ENCODE measurements at places on chromosomes 5 and 9.

DNA sequence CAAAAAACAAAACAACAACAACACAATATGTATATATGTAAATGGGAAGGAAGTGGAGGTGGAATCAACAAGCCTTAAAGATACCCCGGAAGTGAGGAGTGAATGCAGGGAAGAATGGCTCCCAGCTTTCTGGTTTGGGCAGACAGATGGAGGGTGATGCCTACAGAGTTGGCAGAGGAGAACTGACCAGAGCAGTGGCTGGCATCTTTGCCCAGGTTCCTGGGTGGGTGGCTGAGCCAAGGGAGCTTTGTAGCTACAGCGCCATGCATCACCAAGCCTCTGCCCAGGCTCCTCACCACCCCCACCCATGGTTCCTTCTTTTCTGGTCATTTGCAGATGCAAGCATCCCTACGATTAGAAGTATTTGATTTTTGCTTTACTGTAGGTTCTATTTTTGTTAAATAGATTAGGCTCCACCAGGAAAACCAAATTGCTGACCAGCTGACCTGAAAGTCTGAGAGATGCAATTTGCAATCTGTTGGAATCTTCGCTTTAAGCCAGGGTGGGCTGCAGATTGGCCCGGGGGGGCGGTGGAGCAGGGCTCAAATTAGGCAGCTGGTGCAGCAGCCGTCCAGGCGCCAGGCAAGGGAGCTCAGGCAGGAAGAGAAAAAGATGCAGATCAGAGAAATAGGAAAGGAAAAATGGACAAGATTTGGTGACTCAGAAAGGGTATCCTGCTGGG is 163.3 kb upstream of the TBC1D2 start:
- no peak for DNase-seq

DNA sequence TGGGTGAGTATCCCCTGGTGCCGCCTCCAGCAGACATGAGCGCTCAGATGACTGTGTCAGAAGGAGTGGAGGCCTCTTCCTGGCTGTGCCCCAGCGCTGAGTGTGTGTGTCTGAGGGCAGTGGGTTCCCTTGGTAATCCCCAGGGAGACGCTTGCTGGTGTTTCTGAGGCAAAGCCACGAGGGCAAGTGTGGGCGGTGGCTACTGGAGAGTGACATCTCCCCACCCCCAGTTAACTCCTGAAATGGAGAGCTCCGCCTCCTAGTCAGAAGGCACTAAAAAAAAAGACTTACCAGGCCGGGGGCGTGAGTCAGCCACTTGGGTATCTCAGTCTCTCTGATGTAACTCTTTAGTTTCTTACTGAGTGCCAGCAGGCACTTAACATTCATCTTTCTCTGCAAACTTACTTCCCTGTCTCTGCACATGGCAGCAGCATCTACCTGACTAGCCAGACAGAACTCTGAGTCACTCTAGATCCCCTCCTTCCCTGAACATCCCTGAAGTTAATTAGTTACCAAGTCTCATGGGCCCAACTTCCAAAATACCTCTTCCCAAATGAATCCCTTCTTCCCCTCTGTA is 19.3 kb downstream of the ORM2 start:
- DNase-seq, result peak; percentile 99

DNA sequence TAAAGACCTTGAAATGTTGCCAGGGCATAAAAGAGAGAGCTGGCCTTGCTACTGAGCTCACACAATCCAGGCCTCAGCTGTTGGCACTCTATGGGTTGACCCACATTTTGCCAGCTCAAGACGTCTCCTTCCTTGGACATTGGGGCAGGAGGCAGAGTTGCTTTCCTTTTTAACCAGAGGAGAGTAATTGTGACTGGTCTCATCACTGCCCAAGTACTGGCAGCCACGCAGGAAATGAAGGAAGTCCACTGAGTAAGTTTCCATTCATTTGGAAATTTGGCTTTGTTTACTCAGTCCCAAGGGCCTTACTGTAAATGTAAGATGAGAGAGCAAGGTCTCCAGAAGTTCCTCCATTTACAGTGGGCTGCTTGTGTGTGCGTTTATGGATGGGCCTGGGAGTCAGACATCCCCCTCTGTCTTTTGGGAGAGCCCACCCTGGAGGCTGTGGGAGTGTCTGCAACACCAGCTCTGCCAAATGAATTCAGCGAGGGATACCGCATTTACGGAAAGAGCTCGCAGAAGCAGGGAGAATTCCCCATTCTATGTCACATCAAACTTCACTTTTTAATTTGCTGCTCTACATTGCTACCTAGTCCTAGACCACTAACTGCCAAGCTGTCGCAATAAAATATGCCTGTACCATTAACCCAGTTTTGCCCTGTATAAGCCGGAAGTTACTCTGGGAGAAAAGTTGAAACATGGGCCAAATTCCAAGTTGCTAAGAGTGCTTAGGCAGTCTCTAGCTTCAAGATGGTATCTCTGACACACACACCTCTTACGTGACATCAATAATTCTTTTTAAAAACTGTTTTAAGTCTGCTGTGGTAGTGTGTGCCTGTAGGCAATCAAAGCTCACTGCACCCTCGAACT is 24.5 kb upstream of the PDZD2 start:
- DNase-seq, result no peak

DNA sequence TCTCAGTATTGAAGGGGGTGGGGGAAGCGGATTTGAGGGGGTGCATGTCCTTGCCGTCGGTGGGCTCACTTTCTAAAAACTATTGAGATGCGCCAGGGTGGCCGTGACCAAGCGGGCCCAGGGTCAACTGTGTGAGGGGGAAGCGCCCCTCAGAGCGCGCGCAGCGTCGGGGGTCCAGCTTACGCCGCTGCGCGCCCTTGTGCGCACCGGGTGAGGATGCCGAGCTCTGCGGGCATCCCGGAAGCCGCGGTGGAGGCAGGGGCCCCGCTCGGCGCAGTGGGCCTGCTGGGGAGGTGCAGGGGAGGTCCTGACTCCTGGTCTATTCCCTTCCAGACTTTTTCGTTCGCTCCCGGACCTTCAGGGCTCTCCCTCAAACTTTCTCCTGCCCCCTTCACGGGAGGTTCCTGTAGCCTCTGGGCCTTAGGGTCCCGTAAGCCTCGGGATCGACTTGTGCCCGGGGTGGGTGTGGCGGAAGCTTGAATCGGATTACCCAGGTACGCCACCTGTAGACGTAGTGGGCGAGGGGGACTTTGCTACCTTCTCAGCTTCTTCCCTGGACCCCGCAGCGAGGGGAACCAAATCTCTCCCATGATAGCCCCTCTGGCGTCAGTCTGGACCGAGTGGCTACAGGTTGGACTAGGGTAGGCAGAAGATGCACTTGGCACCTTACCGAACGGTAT is 2.5 kb upstream of the PRDM6 start:
- no peak for DNase-seq

- DNase-seq, result peak; percentile 8
Measured at GRCh38 chr9:96232539-96233241, 69.3 kb downstream of the HSD17B3 start.

DNA sequence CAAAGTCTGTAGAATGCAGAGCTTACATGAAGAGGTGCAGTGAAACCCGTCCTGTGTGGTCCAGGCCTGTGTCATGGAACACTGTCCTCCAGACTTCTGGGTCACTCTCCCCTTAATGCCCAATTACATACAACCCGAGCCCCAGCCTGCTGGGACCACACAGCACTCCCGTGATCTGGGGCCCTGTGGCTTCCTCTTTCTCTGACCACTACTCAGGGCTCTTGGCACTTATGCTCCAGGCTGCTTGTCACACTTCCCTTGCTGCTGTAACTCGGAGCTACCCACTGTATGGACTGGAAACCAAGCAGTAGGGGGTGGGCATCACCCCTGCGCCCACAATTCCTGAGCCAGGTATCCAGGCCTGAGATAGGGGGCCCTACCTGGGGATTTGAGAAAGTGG is 10.3 kb upstream of the IL3 start:
- no peak for DNase-seq

DNA sequence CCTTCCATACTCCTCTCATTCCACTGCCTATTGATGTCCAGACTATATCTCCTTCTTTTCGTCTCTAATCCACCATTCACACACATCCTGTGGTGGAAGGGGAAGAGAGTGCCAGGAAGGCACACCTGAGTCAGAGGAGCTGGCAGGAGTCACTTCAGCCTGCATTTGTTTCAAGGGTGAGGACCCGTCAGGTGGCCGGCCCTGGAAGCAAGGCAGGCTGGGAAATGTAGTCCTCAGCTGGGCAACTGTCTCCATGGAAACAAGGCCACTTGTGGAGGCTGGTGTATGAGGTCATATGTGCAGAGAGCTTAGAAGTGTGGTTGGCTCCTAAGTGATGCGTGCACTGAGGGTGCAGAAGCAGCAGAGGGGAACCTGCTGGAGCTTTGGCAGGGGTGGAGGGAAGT is 278.4 kb downstream of the NSG2 start:
- DNase-seq, result no peak

GRCh38 chr9:61666849-61667371 is 477.1 kb downstream of the SPATA31A7 start:
- DNase-seq, result no peak

GRCh38 chr5:91135475-91136248 is 247.5 kb downstream of the ARRDC3 start:
- no peak for DNase-seq

DNA sequence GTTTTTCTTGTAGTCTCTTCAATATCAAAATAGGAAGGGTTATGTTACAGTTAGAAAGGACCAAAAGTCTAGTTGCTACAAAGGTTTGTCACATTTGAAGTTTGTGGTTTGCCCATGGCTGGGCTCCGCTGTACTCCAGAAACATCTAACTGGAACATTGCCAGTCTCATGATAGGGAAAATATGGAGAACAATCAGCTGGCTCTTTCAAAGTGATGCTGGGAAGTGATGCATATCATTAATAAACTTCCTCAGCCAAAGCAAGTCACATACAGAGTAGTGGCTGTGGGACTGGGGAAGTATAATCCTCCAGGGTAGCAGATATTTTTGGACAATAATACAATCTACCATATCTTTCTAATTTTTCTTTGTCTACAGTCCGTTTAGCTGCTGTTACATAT is 8.8 kb downstream of the BTF3 start:
- DNase-seq, result no peak

GRCh38 chr5:169657127-169657526 is 20.1 kb downstream of the DOCK2 start:
- no peak for DNase-seq

DNA sequence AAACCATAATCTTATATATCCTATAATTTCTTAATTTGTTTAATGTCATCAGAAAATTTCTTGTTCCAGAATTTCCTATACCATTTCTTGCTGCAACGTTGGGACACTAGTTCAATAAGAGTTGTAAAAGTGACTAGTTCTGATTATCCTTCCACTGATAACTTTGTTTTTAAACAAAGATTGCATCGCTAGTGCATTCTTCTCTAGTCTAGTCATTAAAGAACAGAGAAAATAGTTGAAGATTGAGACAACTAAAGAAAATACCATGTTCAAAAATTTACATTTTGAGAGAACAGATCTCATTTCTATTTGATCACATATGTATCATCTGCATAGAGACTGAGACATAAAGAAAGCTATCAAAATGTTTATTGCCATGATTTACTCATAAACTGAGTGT is 1888.2 kb downstream of the EFNA5 start:
- DNase-seq, result no peak

DNA sequence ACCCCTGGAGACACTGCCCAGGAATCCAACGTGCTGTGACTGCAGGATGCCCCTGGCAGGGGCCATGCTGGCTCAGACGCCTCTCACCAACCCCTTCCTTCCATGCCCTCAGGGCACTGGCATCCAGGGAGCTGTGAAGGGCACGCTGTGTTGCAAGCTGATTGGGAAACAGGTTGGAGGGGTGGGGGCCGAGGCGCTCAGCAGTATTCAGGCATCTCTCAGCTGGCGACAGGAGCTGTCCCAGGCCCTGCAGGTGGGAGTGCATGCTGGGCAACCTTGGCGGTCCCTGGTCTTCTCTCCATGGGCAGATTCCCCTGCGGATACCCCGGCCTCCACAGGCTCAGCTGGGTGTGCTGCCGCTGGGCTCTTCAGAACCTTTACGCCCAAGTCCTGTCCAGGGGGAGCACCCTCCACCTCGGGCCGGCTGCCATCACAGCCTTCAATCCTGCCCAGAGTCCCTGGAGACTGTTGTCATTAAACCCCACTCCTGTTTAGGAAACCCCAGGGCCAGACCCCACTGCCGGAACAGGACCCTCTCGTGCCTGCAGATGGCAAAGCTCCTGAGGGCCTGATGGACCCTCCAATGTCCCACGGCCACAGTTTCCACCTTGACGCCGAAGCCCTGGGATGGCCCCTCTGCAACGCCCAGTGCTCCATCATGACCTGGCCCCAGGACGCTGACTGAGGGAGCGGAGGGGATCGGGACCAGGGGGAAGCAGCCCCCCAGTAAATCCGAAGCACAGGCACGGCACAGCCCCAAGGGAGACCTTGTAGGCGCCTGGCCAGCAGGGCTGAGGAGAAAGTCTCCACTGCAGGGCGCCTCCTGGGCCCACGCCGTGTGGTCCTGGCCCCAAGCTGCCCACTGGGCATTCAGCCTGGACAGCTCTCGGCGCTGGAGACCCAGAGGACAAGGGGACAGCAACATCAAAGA is 9.3 kb downstream of the TPPP start:
- DNase-seq, result no peak

GRCh38 chr5:157072508-157072907 is 13.6 kb upstream of the HAVCR1 start:
- no peak for DNase-seq

DNA sequence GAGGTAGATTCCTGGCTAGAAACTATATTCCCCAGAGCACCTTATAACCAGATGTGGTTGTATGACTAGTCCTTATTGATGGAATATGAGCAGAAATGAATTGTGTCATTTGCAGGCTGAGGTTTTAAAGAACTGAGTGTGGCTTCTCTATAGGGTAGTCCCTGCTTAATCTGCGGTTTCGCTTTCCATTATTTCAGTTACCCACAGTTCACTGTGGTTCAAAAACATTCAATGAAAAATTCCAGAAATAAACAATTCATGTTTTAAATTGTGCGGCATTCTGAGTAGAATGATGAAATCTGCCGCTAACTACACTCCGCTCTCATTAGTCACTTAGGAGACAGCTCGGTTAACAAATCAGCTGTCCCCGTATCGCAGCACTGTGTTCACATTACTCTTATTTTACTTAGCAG is 65.1 kb downstream of the ANKRD55 start:
- peak; percentile 65 for DNase-seq

DNA sequence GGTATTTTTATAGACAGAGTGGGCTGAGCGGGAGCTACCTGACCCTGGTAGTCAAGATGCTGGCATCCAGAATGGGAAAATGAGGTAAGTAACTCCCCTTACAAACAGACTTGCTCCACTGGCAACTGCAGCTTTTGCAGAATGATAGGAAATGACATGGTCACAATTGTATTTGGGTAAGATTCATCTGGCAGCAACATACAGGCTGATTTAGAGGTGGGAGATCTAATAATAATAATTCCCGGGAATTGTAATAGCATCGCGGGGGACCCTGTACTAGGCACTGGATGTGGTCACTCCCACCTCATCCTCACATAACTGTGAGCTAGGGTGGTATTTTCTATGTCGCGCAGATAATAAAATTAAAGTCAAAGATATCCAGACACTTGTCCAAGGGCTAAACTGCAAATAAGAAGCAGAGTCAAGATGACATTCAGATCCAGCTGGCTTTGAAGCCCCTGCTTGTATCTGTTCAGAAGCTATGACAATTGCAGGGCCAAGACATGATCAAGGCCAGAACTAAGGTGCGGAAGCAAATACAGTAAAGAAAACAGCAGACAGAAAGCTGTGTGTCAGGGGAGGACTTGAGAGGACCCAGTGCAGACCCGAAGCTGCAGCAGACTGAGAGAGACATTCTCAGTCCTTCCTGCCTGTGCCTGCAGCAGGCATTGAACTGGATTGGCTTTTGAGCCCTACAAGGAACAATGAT is 507.2 kb downstream of the BNC2 start:
- DNase-seq, result no peak

Data from AG09309 (cell line).